ENCODE measurements at places on chromosomes 4 and X.

- peak; percentile 28 for DNase-seq
Measured at GRCh38 chrX:101409043-101409442, 1.0 kb downstream of the HNRNPH2 start.

GRCh38 chrX:68463880-68464279 is 30.6 kb upstream of the OPHN1 start:
- no peak for DNase-seq

GRCh38 chrX:13940671-13941070 is 89.0 kb downstream of the GEMIN8 start:
- no peak for DNase-seq

GRCh38 chr4:102511830-102512605 is 10.9 kb downstream of the NFKB1 start:
- DNase-seq = no peak

GRCh38 chrX:17769701-17770269 is 32.5 kb downstream of the SCML1 start:
- no peak for DNase-seq

GRCh38 chr4:7811536-7812191 is 128.0 kb downstream of the AFAP1 start:
- no peak for DNase-seq

DNA sequence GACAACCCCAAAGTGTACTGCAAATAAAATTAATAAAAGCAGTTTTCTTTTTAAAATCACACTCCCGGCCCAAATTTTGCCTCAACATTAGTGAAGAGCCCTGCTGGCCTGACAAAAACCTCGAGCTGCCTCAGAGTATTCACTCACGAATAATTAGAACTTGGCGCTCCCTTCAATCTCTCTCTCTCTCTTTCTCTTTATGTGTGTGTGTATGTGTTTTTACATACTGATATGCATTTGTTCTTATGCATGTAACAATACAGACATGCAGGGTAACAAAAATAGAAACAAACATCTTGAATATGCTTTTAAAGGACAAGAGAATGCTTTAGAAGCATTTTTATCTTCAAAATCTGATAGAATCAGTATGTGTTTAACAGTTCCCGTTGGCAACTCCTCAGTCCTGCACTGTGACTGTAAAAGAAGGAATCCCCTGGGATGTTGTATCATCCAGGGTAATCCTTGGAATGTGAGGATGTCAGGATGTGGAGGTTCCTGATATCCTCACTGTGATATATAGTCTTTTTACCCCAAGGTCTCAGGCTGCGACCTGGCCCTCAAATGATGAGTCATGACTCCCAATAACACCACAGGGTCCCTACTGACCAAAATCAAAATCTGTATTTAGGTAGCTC is 53.0 kb downstream of the PTCHD1 start:
- DNase-seq = no peak

DNA sequence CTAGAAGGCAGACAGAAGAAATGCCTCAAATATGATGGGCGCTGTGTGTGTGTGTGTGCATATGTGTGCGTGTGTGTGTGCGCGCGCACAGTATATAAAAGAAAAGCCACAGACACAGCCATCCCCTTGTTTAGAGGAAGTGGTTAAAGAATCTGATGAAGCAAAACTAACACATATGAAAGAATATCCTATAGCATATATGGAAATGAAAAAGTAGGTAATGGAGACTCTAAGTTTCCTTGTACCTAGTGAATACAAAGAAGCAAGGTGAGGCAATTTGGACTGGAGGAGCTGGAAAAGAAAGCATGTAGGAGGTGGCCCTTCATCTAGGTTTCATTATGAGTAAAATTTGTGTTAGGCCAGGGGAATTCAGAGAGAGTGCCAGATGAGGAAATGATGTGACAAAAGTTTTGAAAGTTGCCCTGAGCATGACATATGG is 58.6 kb upstream of the MCF2 start:
- DNase-seq = peak; percentile 36

Measured in suppressor macrophage (primary cell).